Activated T-helper 17 cell treated with anti-CD3 and anti-CD28 coated beads, Interleukin-2, amount 50 U/mL, for 72 hours (primary cell): ENCODE measurements at places on chromosomes 6 and 20. TPM values are rescaled to one million over a fixed set of nuclear protein-coding genes. Genes with fewer than 3 reads are reported as not detected.

GRCh38 chr6:12884983-12885382 is 168.4 kb downstream of the PHACTR1 start:
- no peak for ATAC-seq

GRCh38 chr6:53544217-53544469 is 758 bp downstream of the GCLC start:
- ATAC-seq = peak; percentile 1

DNA sequence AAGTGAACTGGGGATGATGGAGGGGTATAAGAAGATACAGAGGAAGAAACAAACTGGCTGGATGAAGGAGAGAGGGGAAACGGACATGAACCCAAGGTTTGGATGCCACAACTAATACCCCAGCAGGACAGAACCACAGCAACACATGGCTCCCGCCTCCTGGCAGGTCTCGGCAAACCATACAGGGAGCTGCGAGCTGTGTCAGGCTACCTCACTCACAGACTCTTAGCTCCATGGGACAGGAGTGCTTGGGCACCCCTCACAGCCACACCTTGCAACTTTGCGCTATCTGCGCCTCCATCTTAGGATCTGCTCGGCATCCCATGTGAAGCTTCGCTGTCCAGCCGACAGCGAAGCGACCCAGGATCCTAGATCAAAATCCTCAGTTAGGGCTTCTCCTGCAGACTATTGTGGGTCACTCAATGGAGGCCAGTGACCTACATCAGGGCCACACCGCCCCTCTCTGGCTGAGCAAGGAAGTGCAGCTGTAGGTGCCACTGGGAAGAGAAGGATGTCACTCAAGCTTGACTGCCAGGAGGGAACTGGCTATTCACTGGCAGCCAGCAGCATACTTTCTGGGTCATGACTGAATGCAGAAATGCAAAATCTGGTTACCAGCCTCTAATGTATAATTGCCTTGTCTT is 174.4 kb upstream of the RIN2 start:
- peak; percentile 6 for ATAC-seq

The MAK gene
- total RNA-seq = 0.84 TPM

The HTR1E gene
- total RNA-seq = not detected

DNA sequence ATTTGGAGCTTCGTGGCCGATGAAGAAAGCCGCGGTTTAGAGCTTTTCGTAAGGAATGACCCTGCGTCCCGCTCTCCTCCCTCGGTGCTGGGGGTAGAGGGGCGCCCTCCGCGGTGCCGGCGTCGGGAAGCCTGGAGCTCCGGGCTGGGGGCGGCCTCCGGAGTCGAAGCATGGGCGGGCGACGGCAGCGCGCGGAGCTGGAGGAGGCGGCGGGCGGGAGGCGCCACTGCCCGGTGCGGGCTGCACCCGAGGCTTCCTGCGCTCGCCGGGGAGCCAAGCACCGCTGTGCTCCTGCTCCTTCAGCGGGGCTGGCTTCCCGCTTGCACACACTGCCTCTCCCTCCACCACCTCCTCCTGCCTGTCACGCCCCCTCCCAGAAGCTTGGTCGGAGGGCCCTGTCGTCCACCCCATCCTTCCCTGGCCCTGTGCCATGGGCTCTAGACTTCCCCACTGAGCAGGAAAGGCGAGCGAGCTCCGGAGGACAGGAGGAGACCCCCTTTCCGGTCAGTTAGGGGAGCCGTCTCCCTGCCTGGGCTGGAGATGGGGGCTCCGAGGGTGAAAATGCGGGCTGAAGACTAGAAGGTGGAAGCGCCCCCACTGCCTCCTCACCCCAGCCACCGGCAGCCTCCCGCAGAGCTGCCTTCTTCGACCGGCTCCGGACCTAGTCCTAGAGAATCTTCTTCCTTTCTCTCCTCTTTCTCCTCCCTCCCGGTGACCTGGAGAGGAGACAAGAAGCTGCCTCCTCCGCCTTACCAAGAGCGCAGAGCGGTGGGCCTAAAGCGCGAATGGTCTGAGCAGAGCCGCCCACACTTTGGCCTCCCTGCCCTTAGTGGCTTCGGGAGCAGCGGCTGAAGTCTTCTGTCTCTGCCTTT is 1.8 kb downstream of the CDH4 start:
- ATAC-seq = no peak

DNA sequence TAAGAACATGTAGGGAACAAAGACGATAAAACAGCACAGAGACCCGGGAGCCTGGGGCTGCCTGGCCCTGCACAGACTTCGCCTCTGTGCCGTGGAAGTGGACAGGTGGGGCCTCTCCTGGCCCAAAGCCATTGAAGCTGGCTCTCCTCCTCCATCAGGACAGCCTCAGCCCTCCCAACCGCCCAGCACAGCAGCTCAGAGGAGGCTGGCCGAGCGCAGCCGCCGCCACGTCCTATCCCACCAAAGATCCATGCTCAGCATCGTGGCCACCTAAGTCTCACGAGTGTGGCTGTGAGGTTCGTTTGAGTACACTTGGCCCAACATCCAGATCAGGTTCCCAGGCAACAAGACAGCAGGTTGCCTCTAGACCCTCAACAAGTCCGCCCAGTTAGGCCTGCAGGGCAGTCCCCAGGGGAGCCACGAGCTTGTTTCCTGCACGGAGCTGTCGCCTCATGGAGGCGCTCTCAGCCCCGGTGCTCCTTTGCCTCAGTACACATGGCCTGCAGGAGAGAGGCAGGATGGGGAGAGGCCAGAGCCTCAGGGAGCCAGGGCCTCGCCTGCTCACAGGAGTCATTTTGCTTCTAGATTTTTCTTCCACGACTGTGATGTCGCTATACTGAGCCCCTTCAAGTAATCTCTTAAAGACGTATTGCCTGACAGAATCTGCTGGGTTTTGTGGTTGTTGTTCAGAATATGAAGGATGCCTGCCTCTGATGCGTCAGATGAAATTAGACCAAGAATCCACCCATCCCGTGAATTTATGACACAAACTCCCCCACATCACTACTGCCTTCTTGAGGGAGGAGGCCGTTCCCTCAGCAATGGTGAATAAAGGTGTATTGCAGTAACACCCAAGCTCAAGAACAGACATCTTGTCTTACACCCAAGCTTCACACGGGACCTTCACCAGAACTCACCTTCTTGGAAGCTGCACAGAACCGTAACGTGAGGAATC is 102.7 kb downstream of the RNASET2 start:
- no peak for ATAC-seq

GRCh38 chr20:45752746-45753145 is 30.6 kb downstream of the SPINT4 start:
- ATAC-seq = peak; percentile 86

GRCh38 chr20:2022163-2022562 is 28.3 kb upstream of the PDYN start:
- no peak for ATAC-seq

The AURKA gene
- total RNA-seq = 112 TPM

GRCh38 chr20:37519508-37520418 is 1.3 kb upstream of the NNAT start:
- no peak for ATAC-seq

GRCh38 chr6:149216459-149216858 is 101.1 kb upstream of the TAB2 start:
- ATAC-seq = no peak

- peak; percentile 35 for ATAC-seq
These were observed 49.1 kb upstream of the PRDM1 start for GRCh38 chr6:106037060-106037459.

DNA sequence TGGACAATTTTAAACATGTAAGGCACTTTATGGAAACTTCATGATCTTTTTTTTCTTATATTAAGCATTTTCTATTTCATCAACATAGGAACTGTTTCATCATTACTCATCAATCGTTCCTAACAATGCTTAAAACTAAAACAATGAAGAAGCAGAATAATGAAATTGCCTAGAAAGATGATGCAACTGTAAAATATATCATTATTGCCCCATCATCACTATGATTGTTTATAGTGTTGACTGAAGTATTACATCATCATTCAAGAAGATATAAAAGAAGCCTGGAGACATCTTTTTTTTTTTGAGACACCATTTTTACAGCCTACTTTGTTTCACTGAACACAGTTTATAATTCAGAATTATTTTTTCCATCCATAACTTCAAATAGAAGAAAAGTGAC is 147.2 kb downstream of the TRDN start:
- ATAC-seq = no peak

The SPATA25 gene
- total RNA-seq = 0.74 TPM

The PABPC1L gene
- 85.9 TPM for total RNA-seq

The BAK1 gene
- total RNA-seq = 61.9 TPM
